ENCODE measurements at places on chromosomes 7 and 10. TPM values are rescaled to one million over a fixed set of nuclear protein-coding genes. Genes with fewer than 3 reads are reported as not detected.
A peak's percentile ranks its signal among the peaks of the same experiment; 100 is the strongest.

- peak; percentile 47 for DNase-seq
These were observed 74.1 kb downstream of the RUNDC3B start for GRCh38 chr7:87702326-87702725.

DNA sequence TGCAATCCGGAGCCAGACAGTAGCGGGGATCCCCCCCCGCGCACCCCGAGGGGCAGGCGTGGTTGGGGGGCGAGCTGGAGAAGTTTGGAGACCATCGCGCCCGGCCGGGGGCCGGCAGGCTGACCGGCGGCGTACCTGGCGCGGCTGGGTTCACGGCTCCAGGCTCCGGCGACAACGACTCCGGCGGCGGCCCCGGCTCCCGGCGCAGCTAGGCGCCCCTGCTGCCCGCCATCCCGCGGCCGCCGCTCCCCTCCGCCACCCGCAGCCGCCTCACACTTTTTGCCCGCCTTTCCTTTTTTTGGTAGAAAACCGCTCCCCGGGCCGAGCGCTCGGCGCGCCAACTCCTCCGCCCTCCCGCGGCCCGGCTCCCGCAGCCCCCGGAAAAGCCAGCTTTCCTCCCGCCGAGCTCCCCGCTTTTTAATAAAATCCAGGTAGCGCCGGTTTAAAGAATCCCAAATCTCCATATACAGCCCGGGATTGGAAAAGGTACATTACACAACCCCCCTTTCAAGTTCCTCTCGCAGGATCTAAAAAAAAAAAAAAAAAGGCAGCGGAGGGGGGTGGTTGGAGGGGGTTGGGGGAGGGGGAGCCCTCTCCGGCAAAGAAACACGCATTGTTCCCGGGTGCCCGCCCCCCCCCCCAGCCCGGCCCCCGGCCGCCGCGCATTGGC, at the start of gene TNRC18:
TSS of gene TNRC18 (minus strand) at position 529 of the 670 bp plus-strand sequence. CDS start 2,588 bp downstream, outside the sequence.
- DNase-seq, result no peak

- DNase-seq, result no peak
These were observed 189.4 kb upstream of the STEAP4 start for GRCh38 chr7:88495881-88496725.

DNA sequence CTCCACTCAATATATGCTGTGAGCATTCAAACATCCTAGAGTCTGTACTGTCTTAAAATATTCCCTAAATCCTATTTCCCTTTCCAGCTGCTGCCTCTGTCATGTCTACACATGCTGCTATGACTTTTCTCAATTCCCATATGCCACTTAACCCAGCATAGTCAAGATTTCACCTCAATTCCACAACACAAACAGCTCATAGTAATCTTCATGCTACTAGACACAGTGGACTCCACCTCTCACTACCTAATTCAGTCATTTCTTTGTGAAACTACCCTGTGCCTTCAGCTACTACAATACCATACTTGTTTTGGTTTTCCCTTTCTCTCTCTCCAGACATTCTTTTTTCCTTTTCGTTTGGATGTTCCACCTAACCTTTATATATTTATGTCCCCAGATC, 45.5 kb downstream of the GSAP start:
- no peak for DNase-seq

GRCh38 chr10:44993226-44993921, 7.3 kb upstream of the ZNF22 start:
- no peak for DNase-seq

DNA sequence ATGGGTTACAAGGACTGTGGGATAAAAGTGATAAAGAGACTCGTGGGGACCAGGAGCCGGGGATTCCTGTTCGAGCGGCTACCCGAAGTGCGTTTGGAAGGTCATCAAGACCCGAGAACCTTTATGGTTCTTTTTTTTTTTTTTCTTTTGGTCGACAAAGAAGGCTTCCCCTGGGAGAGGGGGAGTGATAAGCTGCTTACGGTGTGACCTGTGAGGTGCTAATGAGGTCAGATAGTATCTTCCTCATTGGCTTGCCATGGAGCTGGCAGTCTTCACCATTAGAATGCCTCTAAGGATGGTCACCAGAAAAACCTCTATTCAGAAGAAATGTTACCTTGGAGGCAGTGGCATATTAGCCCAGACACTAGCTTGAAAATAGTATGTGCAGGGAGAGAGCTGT, 92.3 kb upstream of the STEAP4 start:
- no peak for DNase-seq

GRCh38 chr10:121158988-121159579, 307.9 kb downstream of the WDR11 start:
- DNase-seq, result peak; percentile 29

The PPP1R17 gene
- not detected for total RNA-seq

The STEAP4 gene
- not detected for total RNA-seq

The CUBN gene
- 2.7 TPM for total RNA-seq
